ENCODE measurements at places on chromosomes 3 and 15.

GRCh38 chr3:172150913-172151650, 111.7 kb downstream of the FNDC3B start:
- DNase-seq = no peak

GRCh38 chr3:152254041-152254440, 14.7 kb upstream of the MBNL1 start:
- no peak for DNase-seq

GRCh38 chr15:29805043-29805707, 17.1 kb downstream of the TJP1 start:
- DNase-seq = peak; percentile 83

DNA sequence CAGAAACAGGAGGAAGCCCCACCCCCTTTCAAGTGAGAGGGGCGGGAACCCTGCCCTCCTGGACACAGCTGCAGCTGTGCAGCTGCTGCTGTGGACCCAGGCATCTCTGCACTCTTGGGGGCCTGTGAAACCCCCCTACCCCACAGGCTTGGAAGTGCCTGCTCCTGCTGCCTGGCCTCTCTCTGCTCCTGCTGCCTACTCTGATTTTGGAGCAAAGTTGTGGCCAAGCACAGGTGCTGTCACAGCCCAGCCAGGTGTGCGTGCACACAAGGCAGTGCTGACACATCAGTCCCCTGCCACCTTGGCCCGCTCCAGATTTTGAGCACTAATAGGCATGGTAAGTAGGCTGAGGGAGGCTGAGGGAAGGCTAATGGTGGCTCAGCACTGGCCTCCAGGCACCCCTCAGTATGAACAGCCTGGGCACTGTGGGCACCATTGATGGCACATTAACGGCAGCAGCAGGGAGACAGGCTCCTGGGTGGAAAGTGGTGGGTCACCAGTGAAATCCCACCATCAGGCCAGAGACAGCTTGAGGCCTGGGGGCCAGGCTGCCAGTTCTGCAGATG, 890.9 kb downstream of the GBE1 start:
- no peak for DNase-seq

- DNase-seq = peak; percentile 18
Measured at GRCh38 chr15:90648137-90649070, 68.7 kb upstream of the BLM start.

GRCh38 chr3:84275532-84275931, 683.3 kb upstream of the CADM2 start:
- DNase-seq = peak; percentile 33

DNA sequence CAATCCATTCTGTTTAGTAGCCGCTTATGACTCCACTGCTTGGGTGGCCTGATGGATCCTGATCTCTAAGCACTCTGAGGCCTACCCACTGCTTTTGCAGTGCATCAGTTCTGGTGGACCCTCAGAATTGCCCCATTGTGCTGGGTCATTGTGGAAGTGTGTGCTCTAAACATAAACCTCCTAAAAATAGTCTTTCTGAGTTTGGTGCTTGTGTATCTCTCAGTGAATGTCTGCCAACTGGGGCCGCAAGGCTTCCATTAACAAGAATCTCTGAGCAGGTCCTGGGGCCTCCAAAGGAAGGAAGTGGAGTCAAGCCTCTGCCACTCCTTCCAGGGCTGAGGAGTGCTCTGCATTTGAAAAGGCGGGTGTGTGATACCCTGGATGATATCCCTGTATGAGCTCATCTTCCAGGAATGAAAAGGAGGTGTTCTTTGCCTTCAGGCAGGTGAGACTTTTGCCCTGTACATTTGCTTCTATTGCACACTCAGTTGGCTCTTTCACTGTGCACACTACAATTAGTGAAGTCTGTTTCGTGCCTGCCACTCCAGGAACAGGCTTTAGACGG, 80.0 kb upstream of the CACNA2D3 start:
- no peak for DNase-seq

GRCh38 chr15:83692746-83693581, 39.0 kb downstream of the ADAMTSL3 start:
- no peak for DNase-seq

DNA sequence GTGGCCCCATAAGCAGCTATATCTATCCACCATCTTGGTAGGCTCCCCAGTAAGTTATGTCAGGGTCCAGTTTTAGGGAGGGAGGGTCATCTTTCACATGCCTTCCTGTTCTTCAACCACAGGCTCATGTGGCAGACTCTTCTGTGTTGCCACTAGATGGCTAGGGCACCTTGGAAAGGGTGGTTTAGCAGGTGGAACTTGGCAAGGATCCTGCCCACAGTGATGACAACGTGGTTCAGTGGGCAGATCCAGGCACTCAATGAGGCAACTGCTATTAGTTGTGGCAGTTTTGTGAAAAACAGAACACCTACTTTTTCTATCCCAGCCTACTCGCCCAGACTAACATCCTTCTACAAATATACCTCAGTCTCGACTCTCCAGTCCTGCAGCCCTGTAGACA, 7.2 kb upstream of the RBP1 start:
- DNase-seq = no peak

GRCh38 chr3:55511895-55512570, 24.9 kb upstream of the WNT5A start:
- no peak for DNase-seq

DNA sequence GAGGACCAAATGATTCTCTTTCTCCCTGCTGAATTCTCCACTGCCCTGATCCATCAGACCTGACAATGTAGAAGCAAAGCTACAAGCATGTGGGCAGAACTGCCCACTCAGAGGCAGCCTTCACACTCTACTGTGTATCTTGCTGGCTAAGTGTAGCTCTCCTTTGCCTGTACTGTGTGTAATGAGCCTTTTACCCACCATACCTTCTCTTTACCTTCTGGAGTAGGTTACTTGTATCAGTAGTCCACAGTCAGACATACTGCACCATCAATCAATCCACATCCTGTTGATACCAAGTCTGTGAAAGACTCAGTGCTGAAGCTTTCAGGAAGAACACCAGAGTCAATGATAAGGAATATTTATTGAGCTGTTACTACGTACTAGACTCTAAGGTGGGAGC, 440.7 kb upstream of the ARHGEF26 start:
- DNase-seq = no peak

- no peak for DNase-seq
Measured at GRCh38 chr3:42066516-42067181, 24.5 kb upstream of the TRAK1 start.

GRCh38 chr15:70044168-70044567, 53.5 kb downstream of the TLE3 start:
- no peak for DNase-seq
